Kidney capillary endothelial cell (primary cell): ENCODE measurements at places on chromosomes 3 and 15.

GRCh38 chr3:17130956-17131355 is 246.2 kb downstream of the PLCL2 start:
- no peak for DNase-seq

DNA sequence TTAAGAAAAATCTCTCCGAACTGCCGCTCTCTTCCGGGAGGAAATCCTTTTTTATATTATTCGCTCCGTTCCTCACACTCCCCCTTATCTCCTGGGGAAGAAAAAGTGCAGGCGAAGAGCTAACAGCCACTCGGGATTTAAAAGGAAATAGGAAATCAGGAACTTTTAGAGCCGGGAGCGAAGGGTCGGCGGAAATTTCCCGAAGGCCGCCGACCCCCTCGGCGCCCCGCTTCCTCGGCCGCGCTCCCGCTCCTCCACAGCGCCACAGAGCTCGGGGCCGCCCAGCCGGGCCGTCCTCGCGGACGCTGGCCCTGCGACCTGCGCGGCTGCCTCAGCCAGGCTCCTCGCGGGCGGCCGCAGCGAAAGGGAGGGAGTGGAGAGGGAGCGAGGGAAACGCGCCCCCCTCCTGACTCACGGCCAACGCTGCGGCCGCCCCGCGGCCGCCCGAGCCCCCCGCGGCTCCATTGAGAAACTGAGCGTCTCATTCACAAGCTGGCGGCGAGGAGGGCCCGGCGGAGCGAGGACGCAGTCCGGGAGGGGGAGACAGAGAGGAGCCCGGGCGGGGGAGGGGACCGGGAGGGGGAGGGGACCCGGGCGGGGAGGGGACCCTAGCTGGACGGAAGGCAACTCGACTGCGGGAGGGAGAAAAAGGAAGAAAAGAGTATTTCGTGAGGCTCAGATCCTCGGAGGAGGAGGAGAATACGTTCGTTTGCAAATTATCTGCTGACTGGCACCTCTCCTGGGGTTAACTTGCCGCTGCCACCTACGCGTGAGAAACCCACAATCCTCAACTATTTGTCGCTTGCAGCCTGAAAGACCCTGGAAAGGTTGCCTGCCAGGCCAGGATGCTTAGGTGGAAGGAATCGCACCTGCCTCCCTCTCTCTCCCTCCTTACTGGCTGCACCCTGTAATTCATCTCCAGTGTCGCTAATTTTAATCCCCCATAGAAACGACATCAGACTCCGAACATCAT is at the start of gene PTPN9:
PTPN9 (minus strand) TSS at position 368 of the 973 bp plus-strand sequence. CDS start 539 bp downstream, outside the sequence.
- peak; percentile 60 for DNase-seq

- DNase-seq = peak; percentile 44
Measured at GRCh38 chr3:28745916-28746617, 397.4 kb upstream of the AZI2 start.

DNA sequence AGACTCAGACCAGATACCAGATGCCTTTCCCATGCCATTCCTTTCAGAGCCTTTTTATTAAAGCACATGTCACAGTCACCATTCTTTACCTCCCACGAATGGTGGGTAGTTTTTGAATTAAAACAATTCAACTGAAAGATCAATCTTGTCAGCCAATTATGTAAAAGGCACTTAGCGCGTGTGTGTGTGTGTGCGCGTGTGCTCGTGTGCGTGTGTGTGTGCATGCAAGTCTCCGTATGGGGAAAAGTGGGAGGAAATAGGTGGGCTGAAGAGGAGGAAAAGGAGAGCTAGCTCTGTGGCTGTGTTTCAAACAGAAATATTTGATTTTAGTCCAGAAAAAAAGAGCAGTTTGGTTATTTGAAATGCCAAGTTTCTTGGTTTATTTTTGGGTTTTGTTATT is 177.2 kb downstream of the KCNAB1 start:
- no peak for DNase-seq

DNA sequence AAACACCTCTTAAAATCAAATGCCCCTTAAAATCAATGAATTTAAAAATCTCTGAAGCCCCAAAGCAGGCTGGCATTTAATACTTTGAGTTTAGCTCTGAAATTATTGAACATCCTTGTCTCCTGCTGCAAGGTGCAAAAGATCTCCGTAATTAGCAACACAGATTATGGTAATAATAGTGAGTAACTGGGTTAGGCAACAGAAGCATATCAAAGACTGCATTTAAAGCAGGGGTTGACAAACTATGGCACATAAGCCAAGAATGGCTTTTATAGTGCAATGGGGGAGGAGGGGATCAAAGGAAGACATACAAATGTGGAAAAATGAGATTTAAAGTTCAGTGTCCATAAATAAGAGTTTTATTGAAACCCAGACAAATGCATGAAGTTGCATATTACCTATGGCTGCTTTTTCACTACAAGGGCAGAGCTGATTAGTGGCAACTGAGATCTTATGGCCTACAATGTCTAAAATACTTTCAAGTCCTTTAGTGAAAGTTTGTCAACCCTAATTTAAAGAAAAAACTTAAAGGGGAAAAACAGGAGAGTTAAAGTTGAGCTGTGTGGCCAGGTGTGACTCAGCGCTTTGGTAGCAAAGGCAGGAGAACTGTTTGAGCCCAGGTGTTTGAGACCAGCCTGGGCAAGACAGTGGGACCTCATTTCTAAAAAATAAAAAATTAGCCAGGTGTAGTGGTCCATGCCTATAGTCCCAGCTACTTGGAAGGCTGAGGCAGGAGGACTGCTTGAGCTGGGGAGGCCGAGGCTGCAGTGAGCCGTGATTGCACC is 157.6 kb downstream of the TBL1XR1 start:
- no peak for DNase-seq

- DNase-seq = no peak
Measured at GRCh38 chr15:80996247-80996646, 4.5 kb upstream of the TLNRD1 start.

DNA sequence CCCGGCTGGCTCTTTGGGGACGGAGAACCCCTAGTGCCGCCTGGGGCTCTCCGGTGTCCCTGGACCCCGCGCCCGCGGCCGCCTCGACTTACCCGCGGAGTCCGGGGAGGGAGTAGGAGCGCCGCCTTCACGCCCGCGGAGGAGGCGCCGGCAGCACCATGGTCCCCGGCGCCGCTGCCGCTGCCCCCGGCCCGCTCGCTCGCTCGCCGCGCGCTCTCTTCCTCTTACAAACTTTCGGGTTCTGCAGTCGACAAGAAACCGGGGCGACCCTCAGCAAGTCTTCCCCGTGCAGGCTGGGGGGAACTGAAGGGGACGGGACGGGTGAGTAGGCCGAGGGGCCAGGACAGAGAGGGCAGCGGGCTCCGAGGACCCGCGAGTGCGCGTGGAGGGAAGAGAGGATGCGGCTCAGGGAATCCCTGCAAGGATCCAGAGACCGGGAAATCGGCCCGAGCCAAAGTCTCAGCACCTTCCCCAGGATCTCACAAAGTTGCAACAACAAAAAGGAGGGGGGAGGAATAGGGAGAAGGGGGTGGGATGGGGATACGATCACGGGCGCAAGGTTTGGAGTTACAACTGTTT is 2.0 kb downstream of the FOXP1 start:
- DNase-seq = no peak

DNA sequence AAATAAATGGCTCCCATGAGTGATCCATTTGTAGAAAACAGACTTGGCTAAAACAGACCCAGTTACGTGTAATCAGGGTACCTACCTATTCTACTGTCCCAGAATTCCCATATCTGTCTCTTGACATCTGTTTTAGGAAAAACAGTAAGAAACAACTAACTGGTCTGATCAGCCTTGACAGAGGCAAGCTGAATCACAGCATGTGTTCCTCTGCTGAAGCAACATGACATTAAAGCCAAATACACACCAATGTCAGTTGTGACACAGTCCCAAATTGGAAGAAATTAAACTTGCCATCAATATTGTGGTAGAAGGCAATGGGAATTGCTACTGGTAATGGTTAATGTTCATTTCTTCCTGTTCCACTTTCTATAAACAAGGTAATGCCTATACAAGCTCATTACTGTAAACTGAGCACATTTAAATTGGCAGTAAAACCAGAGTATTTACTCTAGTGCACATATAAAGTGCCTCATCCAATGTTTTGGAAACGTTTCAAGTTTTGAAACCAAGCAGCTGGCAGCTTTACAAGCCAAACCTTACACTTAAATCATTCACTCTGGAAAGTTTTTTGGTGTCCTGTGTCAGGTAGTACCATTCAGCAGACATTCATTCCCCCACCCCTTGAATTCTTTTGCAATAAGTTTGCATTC is 27.0 kb downstream of the ALDH1A2 start:
- no peak for DNase-seq

DNA sequence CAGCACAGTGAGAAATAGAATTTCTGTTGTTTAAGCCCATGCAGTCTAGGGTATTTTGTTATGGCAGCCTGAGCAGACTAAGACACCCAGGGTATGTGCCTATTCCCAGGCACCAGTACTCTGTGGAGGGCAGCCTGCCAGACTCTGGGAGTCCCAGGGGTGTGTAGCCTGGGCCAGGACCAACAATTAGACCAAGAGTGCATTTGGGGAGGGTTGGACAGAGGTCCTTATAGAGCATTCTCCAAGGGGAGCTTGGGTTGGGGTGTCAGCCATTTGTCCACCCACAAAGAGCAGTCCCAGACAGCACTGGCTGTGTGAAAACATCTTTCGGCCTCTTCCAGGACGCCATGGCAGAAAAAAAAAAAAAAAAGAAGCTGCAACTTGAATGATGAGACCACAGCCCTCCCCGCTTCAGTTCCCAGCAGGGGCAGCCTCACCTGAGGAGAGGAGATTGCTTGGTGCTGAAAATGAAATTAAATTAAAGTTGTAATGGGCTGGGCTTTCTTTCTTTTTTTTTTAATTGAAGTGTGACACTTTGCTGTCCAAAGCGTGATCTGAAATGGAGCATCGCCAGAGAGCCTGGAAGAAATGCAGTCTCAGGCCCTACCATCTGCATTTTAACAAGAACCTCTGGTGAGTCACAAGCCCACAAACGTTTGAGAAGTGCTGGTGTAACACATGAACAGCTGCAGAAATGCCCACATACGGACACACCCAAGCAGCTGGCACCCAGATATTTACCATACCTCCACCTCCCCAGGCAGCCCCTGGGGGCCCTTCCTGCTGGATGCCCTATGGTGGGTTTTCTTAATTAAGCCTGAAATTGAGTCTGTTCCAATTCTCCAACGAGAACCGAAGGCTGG is 21.3 kb upstream of the CAV3 start:
- DNase-seq = no peak

- no peak for DNase-seq
Measured at GRCh38 chr3:47681016-47681415, 100.7 kb downstream of the SMARCC1 start.

GRCh38 chr3:139540651-139541531 is 1.3 kb upstream of the RBP1 start:
- DNase-seq = no peak

- DNase-seq = peak; percentile 36
Measured at GRCh38 chr3:157436583-157437291, at the start of gene PTX3. Gene PTX3 (plus strand): TSS chr3:157436850. CDS start chr3:157436934, 84 bp downstream.

DNA sequence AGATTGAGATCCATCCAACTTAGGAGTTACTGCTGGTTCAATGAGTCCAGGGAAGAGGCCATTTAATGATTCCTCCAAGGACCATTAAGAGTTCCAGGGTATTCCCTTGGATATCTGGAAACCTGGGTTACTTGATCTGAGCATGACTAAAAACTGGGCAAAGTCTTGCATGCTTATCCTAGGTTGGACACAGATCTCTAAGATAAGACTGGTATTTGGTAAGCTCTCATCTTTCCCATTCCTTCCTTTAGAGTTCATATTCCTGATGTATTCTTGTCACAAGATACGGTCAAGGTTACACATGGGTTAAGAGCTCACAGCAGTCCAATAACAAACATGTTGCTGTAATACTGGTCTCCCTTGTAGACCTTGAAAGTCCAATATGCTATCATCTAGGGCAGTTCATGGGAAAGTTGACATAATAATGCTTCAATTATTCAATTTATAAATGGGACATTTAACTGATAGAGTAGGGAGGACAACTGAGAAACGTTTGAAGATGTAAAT is 301.7 kb downstream of the TIGIT start:
- DNase-seq = no peak

- no peak for DNase-seq
Measured at GRCh38 chr3:180911876-180912303, 580 bp upstream of the FXR1 start.
